ENCODE measurements at places on chromosomes 3 and 15.
A peak's percentile ranks its signal among the peaks of the same experiment; 100 is the strongest.

DNA sequence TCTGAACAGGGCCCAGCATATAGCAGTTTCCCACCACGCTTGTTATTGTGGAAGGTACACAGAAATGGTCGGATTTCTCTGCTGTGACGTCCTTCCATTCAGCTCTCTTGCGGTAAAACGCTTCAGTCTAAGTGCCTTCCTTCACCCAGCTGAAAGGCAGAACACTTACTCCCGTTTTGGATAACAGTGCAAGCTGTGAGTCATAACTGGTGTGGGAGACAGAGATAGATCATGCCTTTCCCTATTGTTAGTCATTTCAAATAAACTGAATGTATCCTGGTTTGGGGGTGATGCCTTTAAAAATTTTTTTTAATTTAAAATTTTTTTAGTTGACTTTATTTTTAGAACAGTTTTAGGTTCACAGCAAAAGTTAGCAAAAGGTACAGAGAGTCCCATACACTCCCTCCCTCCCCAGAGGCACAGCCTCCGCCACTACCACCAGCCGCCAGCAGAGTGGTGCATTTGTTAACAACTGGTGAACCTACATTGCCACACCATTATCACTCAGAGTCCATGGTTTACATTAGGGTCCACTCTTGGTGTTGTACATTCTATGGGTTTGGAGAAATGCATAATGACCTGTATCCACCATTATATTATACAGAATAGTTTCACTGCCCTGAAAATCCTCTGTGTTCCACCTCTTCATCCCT lies 94.9 kb upstream of the NSMCE3 start:
- peak; percentile 13 for DNase-seq

- no peak for DNase-seq
Measured at GRCh38 chr15:98969126-98969735, 38.4 kb downstream of the PGPEP1L start.

GRCh38 chr3:146889626-146890025 lies 284.5 kb upstream of the PLSCR5 start:
- DNase-seq, result no peak

GRCh38 chr3:172591876-172592771 lies 68.9 kb upstream of the TNFSF10 start:
- no peak for DNase-seq

DNA sequence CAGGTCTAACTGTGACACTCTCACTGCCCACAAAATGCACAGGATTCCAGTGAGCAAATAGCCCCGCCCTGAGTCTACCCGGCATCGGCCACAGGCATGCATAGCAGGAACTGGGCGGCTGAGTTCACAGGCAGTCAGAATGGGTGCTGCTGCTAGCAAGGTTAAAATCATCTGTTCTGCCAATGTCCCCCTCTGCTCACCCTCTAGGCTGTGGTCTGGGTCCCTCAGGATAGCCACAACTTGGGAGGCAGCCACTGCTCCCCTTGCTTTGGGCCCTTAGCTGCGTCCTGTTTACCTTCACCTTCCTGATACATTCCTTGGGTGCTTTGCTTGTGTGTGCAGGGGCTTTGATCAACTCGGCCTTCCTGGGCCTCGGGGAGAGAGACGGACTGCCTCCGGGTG lies 232.9 kb upstream of the RGMA start:
- peak; percentile 60 for DNase-seq

DNA sequence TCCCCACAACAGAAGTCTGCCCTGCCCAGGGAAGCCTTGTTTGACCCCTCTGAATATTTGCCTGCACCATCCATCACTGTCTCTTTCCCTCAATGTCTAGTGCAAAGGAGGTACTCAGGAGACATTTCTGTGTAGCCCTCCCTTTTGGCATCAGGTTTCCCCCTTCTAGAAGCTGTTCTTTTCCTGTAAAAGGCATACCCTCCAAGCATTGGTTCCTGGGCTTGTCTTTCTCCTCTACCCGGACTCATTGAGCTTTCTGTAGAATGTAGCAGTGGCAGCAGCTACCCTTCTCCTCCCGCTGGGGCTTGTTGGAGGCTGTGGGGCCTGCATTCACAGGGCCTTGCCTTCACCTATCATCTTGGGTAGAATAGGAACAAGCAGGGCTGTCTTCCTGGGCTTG lies 63.5 kb downstream of the CTDSPL start:
- DNase-seq, result no peak

DNA sequence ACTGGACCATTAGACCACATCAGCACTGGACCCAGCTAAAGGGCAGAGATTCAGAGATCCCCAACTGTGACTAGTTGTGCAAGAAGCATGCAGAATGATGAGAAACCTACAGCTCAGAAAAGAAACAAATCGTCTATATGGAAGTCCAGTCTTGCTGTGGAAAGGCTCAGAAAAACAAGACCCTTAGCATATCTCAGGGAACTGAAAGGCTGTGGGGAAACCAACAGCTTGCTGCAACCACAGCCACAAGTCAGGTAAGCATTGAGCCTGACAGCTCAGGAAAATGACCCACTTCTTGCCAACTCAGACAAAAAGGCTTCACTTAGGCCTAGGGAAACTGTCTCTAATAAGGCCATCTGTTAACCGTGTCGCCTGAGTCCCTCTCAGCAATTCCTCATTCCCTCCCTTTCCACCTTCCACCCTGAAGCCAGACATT lies 145.6 kb downstream of the LSAMP start:
- no peak for DNase-seq
